Left ventricle myocardium inferior (tissue), 1 donor: ENCODE measurements at places on chromosomes 13 and 19.

- no peak for DNase-seq
Observed at GRCh38 chr13:114049026-114049425, 75.2 kb upstream of the C13orf46 start.

- no peak for DNase-seq
Observed at GRCh38 chr13:53622456-53622855, 593.8 kb downstream of the OLFM4 start.

DNA sequence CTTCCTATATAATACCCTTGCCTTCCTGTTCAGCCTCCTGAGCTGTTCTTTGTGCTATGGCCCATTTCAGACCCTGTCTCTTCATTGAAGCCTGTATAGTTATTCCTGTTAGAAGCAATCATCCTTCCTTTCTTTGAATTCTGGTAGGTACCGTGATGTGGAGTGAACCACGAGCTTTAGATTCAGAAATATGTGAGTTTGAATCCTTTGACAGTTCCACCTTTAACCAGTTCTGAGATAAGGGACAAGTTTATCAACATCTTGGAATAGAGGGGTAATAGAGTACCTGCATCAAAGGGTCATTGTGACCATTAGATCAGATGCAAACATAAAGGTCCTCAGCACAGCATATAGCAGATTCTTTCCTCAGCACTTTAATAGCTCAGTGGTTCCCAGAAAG, 12.3 kb upstream of the CXCL17 start:
- DNase-seq: no peak

GRCh38 chr13:45333251-45333976, 7.6 kb downstream of the TPT1 start:
- no peak for DNase-seq

DNA sequence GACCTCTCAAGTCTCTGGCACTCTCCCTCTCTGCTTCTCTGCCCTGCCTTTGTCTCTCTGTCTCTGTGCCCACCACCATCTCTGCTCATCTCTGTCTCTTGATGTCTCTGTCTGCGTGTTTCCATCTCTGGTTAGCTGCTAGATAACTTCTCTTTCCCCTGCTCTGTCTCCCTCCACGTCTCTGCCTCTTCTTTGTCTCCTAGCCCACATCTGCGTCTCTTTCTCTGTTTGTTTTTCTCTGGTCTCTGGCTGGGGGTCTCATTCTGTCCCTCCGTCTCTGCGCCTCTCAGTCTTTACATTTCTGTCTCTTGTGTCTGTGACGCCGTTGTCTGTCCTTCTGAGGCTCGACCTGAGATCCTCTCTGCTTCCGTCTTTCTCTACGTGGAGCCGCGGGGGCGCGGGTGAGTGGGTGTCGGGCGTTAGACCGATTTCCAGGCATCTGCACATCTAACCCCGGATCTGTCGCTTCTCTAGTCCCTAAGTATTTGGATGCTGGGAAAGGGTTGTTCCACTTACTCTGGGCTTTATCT, 386 bp downstream of the GIPR start:
- no peak for DNase-seq

GRCh38 chr13:81762449-81762848, 1421.5 kb upstream of the SPRY2 start:
- DNase-seq: no peak

- DNase-seq: no peak
Observed at GRCh38 chr19:49921871-49922795, 6.9 kb upstream of the ATF5 start.

DNA sequence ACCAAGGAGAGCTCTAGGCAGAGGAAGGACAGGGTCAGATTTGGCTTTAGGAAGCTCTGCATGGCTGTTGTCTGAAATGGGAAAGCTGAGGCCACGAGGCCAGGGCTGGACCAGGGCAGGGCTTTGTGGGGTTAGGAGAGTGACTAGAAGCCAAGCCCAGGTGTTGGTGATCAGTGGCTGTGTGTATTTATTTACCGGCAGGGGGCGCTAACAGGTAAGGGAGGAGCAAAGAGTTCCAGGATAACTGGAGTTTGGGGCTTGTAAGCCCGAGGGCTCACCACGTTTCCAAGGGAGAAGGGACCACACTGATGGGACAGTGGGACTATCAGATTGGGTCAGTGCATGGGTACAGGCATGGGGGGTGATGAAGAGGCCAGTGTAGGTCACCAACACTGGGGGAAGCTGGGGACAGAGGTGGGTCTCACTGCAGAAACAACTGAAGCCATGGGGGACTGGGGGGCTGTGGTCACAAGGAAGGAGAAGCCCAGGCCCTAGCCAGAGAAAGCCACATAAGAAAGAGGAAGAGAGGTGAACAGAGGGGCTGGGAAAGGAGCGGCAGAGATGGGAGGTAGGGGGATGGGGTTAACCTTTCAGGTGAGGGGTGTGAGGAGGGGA, 3.9 kb downstream of the TMEM147 start:
- no peak for DNase-seq

- DNase-seq: no peak
Observed at GRCh38 chr13:21504379-21504778, 45.3 kb upstream of the ZDHHC20 start.

- DNase-seq: no peak
Observed at GRCh38 chr13:36067746-36068381, 63.3 kb downstream of the DCLK1 start.

DNA sequence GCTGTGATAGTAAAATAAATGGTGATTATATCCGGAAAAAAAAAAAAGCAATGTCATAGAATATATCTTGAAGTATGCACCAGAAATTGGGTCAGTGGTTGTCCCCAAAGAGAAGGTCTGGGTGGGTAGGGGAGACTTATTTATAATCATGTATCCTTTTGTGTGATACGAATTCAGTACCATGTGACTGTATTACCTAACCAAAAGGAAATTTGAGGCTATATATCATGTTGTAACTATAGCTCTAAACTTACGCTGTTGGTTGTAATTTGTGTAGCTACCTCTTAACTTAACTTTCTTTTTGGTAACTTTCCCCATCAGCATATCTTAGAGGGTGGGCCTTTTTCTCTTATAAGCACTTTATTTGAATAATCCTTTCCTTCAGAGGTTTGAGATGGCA, 25.2 kb upstream of the KCTD4 start:
- DNase-seq: no peak

GRCh38 chr13:44620057-44620456, 43.9 kb upstream of the TSC22D1 start:
- no peak for DNase-seq

DNA sequence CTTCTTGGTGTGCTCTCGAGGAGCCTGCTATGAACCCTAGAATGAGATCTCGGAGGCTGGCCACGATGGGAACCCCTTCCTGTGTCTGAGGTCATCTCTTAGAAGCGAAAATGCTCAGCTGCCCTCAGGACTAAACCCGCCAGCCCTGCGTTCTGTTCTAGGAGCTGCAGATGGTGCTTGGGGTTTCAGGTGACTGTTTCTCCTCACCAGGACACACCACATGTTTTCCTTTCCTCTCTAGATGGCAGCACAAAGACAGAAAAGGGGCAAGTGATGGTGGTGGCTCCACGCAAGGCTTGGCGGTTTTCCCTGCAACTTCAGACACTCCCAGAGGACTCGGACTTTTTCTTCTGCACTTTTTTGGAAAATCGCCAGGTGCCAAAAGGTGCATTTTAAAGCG, 60.1 kb downstream of the RNASEH2B start:
- no peak for DNase-seq

- DNase-seq: no peak
Observed at GRCh38 chr19:1768248-1768647, 14.9 kb downstream of the ONECUT3 start.

DNA sequence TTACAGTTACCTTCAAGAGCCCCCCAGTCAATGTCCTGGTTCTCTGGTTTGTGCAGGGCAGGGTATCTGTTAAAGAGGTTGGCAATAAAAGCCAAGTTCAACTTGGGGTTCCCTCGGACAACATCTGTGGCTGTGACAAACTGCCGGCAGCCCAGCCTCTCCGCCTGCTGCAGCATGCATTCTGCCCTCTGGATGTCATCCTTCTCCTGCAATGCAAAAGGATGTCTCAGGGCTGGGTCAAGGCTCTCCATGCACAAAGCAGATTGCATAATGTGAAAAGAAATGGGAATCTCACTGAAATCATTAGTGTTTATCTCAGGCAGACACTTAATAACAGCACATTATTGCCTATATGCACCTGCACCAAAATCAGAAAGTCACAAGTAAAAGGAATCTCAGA, 35.1 kb downstream of the LCP1 start:
- no peak for DNase-seq

GRCh38 chr13:34738254-34738992, 203.6 kb upstream of the NBEA start:
- no peak for DNase-seq

DNA sequence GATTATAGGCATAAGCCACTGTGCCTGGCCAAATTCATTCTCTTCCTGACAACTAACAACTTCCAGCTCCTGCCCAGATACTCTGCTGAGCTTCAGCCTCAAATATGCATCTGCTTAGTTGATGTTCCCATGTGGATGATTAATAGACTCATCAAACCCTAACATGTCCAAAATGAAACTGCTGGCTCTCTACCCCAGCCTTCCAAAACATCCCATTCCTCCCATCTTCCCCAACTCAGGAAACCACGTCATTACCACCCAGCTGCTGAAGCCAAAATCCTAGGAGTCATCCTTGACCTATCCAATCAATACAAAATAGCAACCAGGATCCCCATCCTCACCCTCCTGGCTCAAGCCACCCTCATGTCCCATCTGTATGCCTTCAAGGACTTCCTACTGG, 20.9 kb downstream of the POU2F2 start:
- DNase-seq: no peak

DNA sequence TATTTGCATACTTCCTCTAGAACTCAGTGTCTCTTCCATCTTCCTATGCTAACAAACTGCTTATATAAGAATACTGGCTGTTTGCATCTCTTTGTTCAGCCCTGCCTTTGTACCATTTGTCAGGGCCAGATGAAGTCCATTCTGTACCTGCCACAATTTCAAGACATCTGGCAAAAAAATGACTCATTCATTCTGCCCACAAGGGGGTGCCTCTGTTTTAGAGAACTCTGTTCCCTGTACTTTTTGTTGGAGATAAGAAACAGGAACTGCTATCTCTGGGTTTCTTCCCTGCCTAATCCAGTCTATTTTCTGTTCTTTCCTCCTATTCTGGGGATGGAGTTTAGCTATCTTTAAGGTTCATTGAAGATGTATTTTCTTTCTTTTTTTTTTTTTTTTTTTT, 23.0 kb downstream of the ZNF568 start:
- no peak for DNase-seq

GRCh38 chr19:996051-996838, 4.0 kb upstream of the GRIN3B start:
- no peak for DNase-seq

GRCh38 chr13:47503475-47503874, 497.6 kb downstream of the SUCLA2 start:
- DNase-seq: no peak

DNA sequence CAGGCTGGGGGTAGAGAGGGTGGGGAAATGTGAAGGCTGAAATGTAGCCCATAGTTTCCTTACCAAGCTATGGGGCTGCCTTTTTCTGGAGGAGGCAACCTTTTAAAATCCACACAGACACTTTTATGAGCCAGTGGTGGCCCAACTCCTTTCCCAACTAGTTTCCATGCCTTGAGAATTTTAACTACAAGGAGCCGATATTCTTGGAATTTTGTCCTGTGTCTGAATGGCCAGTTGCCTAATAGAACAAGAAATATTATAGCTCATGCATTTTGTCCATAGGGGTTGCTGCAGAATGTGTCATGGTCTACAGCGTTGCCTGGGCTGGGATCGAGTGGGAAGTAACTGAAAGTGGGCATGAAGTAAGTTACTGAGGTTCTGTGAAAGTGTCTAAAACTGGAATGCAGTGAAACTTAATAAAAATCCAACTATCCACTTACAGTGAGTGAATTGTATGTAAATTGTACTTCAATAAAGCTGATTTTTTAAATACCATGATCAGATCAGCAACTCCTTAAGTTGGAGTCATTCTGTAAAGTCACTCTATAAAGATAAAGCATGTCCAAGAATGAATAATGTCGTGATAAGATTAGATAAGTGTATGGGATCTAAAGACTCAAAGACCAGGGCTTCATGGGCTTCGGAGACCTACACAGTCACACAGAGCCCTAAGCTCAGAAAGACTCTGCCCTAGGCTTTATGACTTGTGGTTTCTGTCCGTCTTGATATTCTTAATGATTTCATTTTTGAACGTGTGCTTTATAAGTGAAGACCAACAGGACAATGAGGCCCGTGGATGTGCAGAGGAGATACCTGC, 122.6 kb upstream of the FNDC3A start:
- DNase-seq: no peak

DNA sequence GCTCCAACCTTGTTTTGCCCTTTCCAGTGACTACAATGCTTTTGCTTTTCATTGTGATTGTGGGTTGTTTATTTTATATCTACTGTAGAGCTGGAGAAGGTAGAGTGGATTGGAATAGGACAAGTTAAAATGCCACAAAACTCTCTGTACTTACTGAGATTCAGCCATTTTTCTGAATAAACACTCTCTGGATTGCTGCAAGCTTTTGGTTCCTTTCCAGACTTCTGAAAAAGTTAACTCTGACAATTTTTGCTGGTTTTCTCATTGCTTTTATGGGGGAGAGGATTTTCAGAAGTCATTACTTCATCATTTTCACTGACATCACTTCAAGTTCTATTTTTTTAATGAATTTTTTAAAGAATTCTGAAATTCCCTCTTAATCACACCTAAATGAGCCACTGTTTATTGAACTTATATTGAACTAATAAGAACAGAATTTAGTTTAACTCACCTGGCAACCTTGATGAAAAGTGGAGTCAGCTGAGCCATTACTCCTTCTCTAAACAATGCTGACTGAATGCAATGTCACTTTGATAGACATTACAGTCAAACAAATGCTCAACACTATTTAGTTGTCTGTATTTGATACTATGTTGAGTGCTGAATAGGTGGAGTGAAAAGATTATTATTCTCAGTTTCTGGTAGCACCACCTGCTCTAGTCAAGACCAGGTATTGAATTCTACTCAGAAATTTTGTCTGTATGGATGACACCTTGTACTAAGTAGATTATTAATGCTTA, 303.5 kb downstream of the DLEU7 start:
- no peak for DNase-seq

GRCh38 chr13:84129966-84130365, 247.7 kb upstream of the SLITRK1 start:
- DNase-seq: no peak

GRCh38 chr13:49571299-49572240, 13.8 kb downstream of the RCBTB1 start:
- DNase-seq: no peak

DNA sequence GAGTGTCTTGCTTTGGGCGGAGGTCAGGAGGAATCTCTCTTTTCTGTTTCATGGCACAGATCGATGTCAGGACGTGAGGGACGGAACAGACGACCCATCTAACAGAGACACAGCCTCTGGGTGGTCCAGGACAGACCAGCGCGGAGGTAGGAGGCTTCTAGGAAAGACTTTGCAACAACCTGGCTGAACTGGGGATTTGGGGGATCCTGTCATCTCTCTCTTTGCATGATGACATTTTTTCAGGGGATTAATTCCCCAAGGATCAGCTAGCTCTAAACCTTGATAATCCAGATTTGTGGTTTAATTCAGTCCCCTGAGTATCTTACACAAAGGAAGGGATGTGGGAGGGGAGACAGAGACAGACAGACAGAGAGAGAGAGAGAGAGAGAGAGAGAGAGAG, 14.4 kb downstream of the CABP5 start:
- DNase-seq: no peak
